Stimulated activated CD4-positive, alpha-beta T cell treated with anti-CD3 and anti-CD28 coated beads, Interleukin-12 subunit alpha, Interleukin-12 subunit beta, amount 100 ng/mL, for 24 hours (primary cell): ENCODE measurements at places on chromosomes 5 and 9.

- no peak for DNase-seq
These were observed 368.1 kb downstream of the KCNN2 start for GRCh38 chr5:114729986-114730385.

DNA sequence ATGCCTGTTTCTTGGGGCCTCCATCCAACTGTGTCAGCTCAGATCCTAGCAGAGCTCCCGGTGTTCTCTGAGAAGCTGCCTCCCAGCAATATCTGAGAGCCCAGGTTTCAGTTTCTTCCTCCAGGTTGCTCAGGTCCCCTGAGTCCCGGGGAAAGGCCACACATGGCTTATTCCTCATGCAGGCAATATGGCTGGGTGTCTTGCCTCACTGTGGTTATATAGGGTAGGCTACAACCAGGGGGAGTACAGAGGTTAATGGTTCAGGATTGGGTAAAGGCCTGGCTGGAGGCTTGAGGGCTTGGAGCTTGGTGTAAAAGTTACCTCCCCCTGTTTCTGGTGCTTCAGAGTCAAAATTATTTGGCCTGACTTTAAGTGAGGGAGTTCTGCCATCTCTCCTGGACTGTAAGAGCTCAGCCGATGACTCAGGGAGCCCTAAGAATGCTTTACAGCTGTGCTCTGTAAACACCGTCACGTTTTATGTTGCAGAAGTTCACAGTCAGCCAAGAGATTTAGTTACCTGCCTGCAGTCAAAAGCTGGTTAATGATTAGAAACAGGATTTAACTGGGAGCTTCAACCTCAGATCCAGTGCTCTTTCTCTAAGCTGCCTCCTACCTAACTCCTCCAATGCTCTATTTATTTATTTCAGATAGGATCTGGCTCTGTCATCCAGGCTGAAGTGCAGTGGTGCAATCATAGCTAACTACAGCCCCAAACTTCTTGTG, 24.3 kb upstream of the UBAP2 start:
- no peak for DNase-seq

DNA sequence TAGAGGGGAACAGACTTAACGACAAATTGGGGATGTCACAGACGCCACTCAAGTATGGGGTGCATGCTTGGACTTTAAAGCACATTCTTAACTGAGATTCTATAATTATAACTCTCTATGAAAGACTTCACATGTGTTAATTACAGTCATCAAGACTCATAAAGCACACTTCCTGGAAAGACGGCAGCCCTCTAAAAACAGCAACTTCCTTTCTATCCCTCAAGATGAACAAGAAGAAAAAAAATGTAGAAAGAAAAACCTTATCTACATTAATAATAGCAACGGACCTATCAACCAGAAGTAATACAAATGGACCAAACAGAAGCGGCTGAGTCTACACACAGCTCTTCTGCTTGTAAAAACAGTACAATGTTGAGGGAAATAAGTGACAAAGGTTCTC, 21.2 kb downstream of the GNAQ start:
- DNase-seq, result no peak

GRCh38 chr5:105993027-105993426, 1677.7 kb downstream of the EFNA5 start:
- DNase-seq, result no peak

GRCh38 chr5:61354199-61354598, 22.1 kb downstream of the ZSWIM6 start:
- no peak for DNase-seq

DNA sequence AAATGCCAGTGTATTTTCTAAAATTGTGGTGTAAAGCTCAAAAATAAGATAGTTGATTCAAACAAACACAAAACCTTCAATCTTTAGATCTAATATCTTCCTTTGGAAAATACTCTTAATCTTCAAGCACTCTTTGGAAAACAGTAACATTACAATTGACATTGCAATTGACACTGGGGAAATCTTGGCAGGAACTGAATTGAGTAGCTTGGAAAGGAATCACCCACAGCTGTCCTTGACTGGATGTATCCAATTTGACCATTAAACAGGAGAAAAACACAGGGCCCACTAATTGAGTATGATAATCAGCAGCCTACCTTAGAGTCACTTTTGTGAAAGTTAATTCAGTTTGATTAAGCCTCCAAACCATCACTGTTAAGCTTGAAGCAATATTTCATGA, 776.7 kb downstream of the DTWD2 start:
- DNase-seq, result no peak

DNA sequence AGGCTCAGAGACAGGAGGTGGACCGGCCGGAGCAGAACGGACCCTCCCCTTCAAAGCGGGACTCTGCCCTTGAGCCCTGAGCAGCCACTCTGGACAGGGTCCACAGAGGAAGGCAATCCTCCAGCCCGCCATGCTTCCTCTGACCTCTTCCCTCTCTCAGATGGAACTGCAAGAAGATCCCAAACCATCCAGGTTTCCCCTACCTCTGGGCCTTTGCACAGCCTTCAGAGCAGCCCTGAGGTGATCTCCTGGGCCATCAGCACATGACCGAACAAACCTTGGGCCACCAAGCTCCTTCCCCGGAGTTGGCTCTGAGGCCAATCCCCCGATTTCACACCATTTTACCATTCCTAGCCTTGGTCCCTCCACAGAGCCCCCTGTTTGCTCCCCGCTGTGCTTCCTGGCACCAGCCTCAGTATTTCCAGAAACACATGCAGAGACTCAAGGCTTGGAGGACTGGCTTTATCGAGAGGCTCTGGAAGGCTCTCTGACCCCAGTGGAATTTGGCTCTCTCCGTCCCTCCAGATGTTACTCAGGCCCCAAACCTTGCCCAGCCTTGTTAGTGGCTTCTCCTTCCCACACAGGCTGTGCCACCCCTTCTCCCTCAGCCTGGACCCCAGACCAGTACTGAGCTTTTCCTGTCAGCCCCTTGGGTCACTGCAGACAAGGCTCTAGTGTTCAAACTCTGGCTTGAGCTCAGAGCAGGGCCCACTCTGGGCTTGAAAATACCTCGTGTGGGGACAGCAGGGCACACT, 48.6 kb upstream of the KCNMB1 start:
- DNase-seq, result no peak

DNA sequence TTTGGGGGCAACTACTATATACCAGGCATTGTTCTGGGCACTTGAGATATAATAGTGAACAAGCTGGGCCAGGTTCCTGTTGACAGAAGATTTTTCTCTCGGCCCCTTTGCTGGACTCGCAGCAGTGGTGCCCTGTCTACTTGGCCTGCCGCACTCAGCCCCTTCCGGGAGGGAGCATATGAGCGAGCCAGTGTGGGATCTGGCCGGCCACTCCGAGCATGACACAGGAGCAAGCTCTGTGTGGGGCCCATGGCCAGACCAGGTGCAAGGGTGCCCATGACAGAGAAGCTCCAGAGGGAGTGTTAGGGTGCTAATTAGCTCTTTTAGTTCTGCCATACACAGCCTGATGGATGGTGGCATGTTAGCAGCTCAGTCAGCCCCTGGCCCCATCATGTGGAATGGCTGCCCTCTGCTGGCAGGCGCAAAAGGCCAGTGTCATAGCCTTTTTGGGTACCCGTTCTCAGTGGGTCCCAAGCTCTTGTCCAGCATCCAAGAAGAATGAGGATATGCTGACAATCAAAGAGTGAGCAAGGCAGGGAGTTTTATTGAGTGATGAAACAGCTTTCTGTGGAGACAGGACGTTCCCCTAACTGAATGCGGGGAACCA, 9.3 kb upstream of the KIF4B start:
- peak; percentile 12 for DNase-seq

DNA sequence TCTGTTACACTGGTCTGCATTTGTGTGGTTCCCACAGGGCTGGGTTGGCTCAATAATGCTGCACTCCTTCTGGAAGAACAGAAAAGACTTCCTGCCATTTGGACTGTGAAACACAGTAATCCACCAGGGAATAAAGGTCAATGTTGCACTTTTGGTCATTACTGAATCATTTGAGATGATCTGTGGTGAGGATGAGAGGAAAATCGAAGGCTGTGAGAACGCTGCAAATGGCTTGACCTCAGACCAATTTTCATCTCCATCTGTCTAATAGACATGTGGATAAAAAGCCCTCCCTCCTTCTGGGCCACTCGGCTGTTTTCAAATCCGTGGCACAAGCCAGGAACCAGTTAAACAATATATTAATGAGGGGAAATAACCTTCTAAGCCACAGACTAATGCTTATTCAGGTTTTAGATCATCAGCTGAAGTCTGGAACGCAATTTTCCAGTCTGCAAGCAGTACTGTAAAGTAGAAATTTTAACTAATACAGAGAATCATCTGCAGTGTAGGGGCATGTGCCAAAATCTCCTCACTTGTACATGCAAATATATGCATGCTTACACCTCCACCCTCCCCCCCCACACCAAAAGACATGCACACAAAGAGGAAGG, 20.2 kb downstream of the TLE1 start:
- no peak for DNase-seq

DNA sequence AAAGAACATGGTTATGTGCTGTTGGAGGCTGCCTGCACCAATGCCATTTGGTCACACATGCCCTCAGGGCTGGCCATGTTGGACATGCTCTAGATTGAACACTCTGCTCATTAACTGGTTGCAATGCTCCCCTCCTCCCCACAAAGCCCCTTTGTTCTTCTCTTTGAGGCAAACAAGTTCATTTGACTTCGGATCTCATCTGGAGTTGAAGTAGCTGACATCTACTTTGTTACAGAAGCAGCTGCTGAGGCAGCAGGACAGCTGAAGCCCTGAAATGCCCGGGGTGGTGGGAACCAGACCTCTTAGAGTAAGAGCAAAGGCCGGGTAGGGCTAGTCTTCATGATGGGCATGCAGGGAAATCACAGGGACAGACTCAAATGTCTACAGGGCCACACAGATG, 123.5 kb downstream of the APBA1 start:
- no peak for DNase-seq

DNA sequence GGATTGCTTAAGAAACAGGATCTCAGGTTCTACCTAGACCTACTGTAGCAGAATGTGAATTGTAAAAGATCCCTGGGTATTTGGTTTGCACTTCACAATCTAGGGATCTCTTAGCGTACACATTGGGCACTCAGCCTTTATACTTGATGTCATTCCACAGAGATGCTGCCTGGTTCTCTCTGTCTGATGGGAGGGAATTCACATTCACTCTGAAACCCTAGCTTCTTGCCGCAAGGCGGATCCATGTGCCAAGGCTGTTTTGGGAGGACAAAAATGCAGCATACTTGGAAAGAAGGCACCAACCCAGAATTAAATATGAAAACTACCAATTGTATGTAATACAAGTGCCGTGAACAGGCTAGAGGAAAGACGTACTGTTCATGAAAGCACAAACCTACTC, 323.0 kb downstream of the EBF1 start:
- DNase-seq, result no peak

GRCh38 chr9:127175764-127176163, 53.3 kb upstream of the ANGPTL2 start:
- DNase-seq, result no peak

DNA sequence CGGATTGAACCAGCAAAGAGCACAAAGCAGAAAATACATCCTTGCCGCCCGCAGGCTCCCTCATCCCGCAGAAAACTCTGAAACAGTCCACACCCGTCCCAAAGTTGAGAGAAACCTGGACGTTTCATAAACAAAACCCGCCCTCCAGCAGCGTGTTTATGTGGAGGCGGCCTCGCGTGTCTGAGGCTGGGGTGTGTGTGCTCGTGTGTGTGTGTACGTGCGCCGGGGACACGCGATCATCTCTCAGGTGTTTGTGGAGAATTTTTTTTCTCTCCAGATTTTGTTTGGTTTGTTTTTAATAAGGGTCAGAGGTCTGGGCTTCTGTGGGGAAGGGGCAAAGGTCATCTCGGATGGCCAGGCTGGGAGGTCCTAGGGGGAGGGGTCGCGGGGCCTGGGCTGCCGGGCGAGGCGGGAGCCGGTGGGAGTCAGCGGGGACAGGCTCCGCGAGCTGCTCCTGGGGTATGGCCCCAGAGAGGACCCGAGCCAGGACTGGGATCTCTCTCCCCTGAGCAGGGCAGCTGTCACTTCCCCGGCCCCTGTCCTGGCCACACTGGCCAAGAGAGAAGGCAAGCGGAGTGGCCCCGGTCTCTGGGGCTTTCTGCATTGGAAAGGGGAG, 206.4 kb downstream of the C9orf50 start:
- no peak for DNase-seq

GRCh38 chr5:166581826-166582225, 1709.6 kb upstream of the WWC1 start:
- DNase-seq, result no peak

GRCh38 chr5:135842737-135843136, 8.3 kb downstream of the SLC25A48 start:
- no peak for DNase-seq

GRCh38 chr9:82993856-82994605, 68.9 kb downstream of the RASEF start:
- no peak for DNase-seq

DNA sequence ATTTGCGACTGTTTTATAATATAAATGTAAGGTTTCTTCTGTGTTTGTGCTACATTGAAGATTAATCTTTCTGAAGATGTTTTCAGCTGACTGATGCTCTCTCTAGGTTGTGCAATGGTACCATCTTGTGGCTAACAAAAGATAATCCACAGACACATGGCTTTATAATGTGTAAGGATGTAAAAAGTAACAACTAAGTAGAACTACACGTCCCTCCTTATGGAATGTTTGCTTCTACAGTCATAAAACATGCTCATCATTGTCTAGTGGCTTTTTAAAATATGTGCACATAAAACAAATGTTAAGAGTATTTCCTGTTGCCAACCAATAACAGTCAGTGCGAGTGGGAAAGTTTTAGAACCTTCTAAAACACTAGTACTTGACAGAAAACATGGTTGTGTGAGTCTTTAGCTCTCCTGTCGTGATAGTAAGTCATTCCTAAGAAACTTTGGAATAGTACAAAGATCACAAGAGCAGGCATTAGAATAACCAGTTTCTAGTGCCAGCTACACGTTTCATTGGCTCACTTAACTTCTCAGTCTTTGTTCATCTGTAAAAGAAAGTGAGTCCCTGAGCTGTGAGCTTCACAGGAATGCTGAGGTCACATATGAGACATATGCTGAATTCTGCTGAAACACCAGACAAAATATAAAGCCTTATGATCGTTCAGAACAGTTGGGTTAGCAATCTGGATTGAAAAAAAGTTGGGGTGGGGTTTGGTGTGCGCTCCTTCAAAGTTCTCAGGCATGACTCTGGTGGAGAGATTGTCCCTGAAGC, 75.7 kb upstream of the GLIS3 start:
- no peak for DNase-seq

- DNase-seq, result no peak
These were observed 10.8 kb downstream of the SH3PXD2B start for GRCh38 chr5:172443441-172444109.

- no peak for DNase-seq
These were observed 139.7 kb downstream of the FBXO4 start for GRCh38 chr5:42064821-42065220.

- DNase-seq, result peak; percentile 20
These were observed 118.4 kb upstream of the DPYSL3 start for GRCh38 chr5:147628058-147628895.

- no peak for DNase-seq
These were observed 9.2 kb downstream of the ZBTB5 start for GRCh38 chr9:37455884-37456647.

- no peak for DNase-seq
These were observed 118.2 kb downstream of the SSBP2 start for GRCh38 chr5:81632679-81633078.

DNA sequence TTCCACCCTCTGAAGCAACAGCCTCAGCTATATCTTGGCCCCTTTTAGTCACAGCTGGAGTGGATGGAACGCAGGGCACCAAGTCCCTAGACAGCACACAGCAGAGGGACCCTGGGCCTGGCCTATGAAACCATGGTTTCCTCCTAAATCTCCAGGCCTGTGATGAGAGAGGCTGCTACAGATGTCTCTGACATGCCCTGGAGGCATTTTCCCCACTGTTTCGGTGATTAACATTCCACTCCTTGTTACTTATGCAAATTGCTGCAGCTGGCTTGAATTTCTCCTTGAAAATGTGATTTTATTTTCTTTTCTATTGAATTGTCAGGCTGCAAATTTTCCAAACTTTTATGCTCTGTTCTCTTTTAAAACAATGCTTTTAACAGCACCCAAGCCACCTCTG, 384.8 kb downstream of the PRR16 start:
- DNase-seq, result no peak
